Left colon (tissue), 2 donors: ENCODE measurements at places on chromosomes 6 and 20. TPM values are rescaled to one million over a fixed set of nuclear protein-coding genes. Genes with fewer than 3 reads are reported as not detected.

DNA sequence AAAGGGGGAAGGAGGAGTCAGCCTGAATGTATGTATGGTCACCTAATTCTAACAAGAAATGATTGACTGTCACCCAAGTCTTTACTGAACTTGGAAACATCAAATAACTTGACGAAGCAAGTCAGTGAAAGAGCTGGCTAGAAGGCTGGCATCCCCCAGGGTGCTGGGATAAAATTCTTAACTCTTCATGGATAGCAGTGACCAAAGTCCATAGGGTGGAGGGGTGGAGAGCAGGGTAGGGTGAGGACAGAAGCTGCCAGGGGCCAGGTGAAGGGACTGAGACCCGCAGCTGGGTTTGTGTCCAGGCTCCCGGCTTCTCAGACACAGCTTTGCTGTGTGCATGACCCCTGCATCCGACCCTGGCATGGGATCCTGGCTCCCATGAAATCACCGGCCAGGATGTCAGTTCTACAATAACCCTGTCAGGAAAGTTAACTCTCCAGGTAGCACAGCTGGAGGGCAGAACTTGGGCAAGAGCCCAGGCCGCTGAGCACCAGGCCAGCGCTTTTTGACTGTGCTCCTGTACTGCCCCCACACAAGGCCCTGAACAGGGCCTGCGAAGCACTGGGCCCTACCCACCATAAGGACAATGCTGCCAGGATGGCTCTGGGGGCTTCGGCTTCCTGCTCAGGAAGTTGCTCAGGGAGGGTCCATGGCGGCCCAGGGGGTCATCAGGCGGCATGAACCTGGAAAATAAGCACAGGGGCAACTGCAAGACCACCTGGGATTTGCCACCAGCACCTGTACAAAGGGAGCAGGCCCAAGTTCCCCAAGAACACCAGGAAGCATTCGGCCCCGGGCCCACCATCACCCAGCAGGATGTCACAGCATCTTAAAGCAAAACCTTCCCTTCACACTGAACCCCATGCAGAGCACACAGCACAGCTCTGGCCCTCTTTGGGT, 32.5 kb downstream of the ZC3H12D start:
- no peak for DNase-seq

- DNase-seq, result no peak
These were observed 561.3 kb upstream of the CDH4 start for GRCh38 chr20:60690771-60691170.

DNA sequence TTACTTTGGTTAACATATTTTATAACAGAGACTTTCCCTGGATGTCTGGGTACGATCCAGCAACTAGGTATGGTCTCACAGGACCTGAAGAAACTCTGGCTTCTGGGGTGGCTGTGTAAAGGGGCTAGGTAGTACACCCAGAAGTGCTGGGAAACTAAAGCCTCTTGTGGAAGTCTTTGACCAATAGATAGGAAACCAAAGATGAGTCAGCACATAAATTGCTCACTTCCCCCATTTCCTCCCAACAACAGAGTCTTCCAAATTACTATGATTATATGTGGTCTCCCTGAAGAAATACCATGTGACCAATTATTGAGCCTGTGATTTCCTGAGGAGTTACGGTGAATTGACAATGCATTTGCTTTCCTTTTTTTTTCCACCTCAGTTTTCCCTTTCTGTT, 26.8 kb upstream of the TBX18 start:
- DNase-seq, result no peak

GRCh38 chr6:8082954-8083858, 19.0 kb upstream of the BLOC1S5 start:
- no peak for DNase-seq

DNA sequence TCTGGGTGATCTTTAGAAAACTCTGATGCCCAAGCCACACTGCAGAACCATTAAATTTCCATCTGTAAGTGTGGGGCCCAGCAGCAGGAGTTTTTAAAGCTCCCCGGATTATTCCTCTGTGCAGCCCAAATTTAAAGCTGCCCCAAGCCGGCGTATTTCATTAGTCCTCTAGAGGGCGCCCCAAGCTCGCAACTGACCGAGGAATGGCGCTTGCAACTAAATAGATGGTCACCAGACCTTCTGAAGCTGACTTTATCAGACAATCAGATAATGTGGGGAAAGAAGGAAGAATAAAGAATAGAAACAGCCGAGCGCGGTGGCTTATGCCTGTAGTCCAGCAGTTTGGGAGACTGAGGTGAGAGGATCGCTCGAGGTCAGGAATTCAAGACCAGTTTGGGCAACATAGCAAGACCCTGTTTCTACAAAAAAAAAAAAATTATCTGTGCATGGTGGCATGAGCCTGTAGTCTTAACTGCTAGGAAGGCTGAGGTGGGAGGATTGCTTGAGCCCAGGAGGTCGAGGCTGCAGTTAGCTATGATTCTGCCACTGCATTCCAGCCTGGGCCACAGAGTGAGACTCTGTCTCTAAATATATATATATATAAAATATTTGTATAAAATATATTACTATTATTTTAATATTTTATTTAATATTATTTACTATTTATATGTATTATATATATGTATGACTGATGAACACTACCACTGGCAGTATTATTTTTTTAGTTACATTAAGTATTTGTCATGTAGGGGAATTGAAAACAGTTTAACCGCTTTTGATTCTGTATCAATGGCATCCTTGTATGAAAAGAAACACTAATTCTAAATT, 56.0 kb downstream of the OTOR start:
- DNase-seq, result no peak

DNA sequence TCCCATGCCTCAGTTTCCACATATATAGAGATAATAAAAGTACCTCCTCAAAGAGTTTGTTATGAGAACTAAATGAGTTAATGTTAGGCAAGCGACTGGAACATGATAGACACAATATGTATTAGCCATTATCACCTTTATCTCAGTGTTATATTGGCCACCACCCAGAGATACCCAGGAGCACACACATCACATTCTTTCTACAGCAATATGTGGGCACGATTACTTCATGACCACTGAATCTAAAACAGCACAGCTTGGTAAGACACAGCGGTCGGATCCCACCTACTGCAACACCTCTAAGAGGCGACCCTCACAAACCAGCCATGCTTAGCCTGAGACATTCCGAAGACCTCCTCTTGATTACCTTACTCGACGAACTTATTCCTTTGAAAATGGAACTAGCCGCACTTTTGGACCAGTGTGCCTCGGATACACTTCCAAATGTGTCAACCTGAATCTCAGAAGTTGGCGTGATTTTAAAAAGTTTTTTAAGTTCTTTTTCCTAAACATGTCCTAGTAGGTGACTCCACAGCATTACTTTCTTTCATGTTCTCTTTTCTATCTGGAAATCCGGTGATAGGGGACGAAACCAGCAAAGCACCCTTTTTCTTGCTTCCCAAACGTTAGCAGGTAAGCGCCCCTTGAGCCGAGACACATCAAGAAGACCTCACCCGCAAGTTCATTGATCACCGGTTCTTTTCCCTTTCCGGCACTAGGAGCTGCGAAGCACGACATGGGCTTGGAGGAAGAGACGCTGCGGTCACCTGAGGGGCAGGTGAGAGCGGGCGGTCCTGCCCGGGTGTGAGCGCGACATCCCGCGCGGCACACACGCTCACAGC, 923 bp downstream of the GMDS start:
- no peak for DNase-seq

- peak; percentile 75 for DNase-seq
These were observed at the start of gene GPSM3 for GRCh38 chr6:32192608-32193039. GPSM3 (minus strand) TSS chr6:32192643; CDS start chr6:32192513, 130 bp downstream.

DNA sequence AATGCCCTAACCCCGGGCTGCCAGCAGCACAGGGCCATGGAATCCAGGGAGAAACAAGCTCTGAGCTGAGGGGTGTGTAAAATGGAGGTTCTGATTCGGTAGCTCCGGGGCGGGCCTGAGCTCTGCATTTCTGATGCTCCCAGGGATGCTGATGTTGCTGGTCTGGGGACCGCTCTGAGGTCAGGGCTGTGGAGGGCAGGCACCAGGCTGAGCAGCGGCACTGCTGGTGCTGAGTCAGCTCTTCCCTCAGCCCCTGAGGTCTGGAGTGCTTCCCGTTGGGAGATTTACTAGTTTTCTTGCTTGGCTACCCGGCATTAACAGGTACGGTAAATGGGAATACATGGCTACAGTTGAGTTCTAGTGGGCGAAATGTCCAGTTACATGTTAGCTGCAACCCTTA, 18.6 kb upstream of the CST3 start:
- no peak for DNase-seq

DNA sequence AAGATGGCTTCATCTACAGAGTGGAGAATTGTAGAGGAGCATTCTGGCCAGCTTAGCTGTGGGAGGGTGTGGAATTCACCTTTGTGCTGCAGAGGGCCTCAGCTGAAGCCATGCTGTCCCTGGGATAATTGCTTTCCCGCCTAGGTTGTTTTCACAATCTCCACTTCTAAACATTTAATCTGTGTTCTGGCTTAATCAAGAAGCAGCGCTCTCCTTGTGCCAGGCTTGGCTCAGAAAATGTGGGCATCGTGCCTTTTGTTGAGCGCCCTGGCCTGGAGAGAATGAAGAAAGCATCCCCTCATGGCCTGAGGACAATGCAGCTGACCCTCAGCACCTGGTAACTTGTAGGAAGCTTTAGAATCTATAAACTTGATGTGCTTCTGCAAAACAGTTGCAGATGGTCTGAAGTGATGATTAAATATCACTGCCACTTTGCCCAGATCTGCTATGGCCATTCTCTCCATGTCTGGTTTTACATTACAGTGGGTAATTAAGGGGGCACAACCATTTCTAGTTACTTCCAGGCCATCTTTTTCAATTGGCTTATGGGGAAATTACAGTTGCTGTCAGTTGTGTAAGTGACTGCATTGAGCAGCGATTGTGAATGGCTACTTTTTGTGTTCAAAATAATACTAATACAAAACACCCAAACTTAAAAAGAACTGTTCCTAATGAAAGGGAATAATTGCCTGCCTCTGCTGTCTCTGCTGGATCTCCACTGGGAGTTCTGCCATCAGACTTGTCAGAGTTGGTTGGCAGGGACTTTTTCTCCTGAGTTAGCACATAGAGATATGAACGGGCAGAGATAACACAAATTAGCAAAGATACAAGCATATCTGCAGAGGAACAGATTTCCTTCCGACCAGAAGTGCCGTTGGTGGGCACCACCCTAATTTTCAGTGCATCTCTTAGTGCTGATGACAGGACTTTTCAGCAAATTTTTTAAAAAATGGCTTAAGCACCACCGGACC, 18.4 kb downstream of the CTNNBL1 start:
- DNase-seq, result no peak

GRCh38 chr6:130575557-130575956, 209.7 kb downstream of the TMEM200A start:
- no peak for DNase-seq

- no peak for DNase-seq
These were observed 257.1 kb downstream of the BCKDHB start for GRCh38 chr6:80363501-80364122.

DNA sequence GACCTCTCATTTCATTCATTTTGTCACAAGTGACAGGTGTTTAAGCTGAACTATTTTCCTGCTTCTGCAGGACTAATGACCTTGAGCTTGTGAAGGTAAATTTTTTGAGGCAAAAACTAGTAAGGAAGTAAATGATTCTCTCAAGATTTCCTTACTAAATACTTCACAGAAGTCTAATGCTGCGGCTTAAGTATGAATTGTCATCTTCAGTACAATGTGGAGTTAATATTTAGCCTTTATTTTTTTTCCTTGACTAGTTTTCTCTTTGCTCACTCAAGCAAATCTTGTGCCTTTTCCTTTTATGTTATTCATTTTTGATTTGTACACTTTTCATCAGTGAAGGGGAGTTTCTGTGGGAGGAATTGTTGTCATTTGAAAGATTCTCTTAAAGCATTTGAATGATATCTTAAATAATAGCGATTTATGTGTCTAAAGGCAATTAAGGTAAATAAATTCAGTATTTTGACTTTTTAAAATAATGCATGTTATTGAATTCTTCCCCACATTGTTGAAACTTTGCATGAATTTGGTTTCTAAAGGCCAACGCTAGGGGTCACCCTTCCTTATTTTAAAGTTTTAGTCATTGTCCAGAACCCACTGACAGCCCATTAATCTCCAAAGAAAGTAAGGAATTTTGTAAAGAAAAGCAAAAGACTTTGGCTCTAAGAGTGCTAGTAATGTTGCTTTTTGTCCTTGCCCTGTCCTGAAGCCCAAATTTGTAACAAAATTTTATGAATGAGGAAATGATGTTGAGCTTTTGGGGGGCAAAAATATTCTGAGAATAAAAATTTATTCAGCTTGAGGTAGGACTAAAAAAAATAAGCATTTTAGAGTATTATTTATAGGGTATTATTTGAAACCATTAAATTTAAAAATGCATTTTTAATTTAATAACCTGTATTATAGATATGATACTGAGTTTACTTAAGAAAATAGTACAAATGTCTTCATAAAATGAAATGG, 157.4 kb upstream of the LAMA2 start:
- DNase-seq, result peak; percentile 18

DNA sequence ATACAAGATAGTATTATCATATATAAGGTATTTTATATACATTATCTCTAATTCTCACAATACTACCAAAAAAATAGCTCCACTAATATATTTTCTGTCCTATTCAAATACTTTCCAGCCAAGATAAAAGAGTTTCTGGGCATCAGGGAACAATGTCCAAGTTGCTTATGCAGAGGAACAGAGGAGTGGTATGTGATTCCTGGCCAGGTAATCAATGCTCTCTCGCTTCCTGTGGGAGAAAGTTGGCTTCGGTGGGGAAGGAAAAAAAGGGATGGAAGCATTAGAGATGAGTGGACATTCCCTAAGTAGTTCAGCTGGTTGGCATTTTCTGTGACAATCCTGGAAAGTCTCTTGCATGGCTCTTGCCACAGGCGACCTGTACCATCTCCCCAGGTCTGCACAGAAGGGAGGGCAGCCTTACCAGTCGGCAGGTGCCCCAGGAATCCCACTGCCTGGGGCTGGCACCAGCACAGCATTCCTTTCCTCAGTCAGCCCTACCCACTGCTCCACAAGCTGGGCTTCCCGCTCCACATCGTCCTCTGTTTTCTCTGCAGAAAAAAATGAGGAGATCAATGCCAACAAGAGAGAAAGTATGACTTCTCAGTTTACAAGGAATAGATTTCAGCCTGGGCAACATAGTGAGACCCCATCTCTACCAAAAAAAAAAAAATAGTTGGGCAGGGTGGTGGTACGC, 78.5 kb upstream of the NUP153 start:
- DNase-seq, result no peak

GRCh38 chr6:51450248-51450957, 631.7 kb downstream of the TFAP2B start:
- DNase-seq, result no peak

GRCh38 chr20:50445354-50446151, 64.6 kb upstream of the PTPN1 start:
- DNase-seq, result no peak

Gene BMP6
- total RNA-seq, result 2.1 TPM

Gene COL9A1
- total RNA-seq, result 1.6 TPM

Gene RIN2
- total RNA-seq, result 97.8 TPM

Gene STMN3
- total RNA-seq, result 2.9 TPM
